ENCODE measurements at places on chromosomes 6 and 20.
A peak's percentile ranks its signal among the peaks of the same experiment; 100 is the strongest.

GRCh38 chr6:16097382-16098171 lies 31.3 kb upstream of the MYLIP start:
- no peak for DNase-seq

GRCh38 chr20:30168025-30168799 lies 1089.3 kb upstream of the DEFB115 start:
- no peak for DNase-seq

DNA sequence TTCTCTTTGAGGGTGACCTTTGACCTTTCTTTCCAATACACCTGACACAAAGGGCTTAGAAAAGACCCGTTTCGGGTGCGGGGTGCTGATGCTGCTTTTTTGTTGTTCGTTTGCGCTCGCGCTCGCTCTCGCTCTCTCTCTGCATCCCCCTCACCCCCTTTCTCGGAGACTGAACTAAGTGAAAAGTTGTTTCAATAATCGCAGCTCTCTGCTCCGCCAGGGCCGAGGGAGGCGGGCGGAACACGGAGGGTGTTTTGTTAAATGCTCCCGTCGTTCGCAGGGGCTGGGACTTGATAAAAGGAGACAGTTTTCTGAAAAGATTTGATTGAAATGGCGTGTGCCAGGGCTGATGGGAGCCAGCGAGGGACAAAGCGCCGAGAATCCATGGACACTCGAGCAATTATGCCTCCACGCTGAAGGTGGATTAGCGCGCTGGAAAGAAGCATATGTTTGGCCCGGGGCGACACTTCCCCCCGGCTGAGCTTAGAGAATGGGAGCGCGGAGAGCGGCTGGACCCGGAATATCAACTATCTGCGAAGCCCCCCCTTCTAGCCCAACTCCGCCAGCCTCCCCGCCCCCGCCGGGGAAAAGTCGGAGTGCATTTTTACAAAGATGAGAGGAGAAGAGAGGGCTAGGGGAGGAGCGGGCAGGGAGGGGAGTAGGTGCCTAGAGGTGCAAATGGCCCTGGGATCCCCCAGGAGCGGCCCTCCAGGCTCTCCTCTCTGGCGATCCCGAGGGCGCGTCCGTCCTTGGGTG lies 25.0 kb downstream of the TFAP2A start:
- DNase-seq: no peak

DNA sequence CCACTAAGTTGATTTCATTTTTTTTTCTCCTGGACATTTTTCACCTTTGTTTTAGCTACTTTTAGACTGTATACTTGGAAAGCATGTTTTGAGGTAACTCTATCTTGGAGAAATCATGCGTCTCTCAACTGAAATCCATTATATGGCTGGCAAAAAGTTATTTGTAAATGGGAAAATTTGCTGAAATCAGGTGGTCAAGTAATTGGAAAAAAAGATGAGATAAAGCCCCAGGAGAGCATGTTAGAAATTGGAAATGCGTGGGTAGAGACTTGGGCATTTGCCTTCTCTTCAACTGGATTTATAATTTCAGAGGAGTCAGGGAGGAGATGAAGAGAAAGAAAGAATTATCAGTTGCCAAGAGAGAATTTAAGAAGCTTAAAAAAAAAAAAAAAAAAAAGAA lies 217.1 kb upstream of the MAP3K7 start:
- DNase-seq: no peak

GRCh38 chr6:33547499-33547898 lies 32.6 kb downstream of the BAK1 start:
- DNase-seq: no peak

GRCh38 chr6:109713097-109713496 lies 22.0 kb downstream of the FIG4 start:
- DNase-seq: peak; percentile 49

- no peak for DNase-seq
These were observed 246.8 kb downstream of the ARID1B start for GRCh38 chr6:157023958-157024357.

- no peak for DNase-seq
These were observed 5.1 kb downstream of the IGF2R start for GRCh38 chr6:159973951-159974350.

DNA sequence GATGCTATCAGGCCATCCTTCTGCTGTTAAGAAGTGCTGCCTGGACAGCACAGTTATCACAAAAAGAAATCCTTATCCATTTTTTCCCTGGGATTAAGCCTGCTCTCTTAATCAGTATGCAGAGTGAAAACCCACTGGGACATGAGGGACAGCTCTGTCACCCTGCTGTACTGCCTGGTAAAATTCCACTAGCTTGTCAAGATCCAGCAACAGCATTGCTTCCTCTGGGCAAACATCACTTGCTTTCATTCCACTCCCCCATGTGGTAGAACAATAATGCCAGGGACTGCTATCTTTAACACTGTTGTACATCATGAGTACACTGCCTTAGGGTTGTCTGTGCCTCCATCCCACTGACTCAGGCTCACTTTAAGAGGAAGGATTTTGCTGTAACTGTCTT lies 331.3 kb downstream of the KIF16B start:
- DNase-seq: no peak

DNA sequence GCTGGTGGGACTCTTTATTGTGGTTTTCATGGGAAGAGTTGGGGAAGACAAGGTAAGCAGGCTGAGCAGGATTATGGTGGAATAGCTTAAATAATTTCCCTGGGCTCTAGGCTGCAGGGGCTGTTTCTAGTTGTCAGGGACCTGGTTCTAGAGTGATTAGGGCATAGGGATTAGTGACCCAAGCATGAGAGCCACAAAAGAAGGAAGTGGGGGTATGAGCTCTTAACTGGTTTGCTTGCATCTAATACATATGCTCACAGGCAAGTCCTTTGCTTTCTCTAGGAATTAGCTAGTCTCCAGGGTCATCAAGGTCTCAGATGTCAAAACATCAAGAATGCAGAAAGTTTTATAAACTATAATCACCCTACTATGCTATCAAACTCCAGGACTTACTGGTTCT lies 67.5 kb upstream of the NRN1 start:
- DNase-seq: peak; percentile 65

GRCh38 chr6:112113918-112114317 lies 26.5 kb downstream of the FAM229B start:
- DNase-seq: no peak

- DNase-seq: no peak
These were observed 36.2 kb upstream of the NANP start for GRCh38 chr20:25659999-25660398.

DNA sequence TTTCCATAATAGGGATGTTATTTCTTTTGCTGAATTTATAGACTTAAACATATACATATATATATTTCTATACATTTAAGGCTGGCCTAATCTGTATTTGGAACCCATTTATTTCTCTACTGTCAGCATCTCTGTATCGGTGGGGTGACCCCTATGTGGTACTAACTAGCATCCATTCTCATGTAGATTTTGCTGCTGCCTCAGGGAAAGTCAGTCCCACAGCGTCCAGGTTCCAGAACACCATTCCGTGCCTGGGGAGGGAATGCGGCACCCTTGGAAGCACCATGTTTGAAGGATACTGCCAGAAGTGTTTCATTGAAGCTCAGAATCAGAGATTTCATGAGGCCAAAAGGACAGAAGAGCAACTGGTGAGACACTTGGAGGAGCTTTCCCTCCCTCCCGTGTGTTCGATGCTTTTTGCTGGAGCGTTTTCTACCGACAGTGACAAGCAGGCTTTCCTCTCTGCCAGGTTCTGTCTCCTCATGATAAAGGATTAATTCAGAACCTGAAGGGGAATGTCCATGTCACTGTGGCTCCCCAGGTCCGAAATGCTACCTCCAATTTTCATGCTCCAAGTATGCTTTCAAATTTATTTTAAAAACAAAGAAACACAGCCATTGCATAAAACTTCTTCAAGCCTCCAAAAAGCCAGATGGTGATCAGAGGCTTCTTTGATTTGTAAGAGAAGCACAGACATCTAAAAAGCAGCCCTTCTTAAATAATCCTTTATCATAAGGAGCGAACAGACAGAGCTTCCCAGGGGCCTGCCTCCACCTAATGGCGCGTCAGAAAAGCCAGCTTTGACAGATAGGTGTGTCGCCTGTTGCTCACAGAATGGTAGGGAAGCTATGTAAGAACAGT lies 13.1 kb downstream of the TNFAIP3 start:
- DNase-seq: no peak

DNA sequence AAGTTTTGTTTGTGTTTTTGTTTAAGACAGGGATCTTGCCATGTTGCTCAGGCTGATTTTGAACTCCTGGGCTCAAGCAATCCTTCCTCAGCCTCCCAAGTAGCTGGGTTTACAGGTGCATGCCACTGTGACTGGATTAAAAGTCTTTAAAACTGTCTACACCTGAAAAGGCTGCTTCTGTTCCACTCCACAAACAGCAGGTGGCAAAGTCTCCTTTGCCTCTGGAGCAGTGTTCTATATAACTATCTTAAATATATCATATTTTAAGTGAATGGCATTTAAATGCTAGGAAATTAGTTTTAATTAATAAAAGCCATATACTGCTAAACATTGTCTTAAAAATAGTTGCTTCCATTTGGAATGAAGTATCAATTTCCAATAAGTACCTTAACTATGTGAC lies 89.2 kb upstream of the BCLAF1 start:
- no peak for DNase-seq

DNA sequence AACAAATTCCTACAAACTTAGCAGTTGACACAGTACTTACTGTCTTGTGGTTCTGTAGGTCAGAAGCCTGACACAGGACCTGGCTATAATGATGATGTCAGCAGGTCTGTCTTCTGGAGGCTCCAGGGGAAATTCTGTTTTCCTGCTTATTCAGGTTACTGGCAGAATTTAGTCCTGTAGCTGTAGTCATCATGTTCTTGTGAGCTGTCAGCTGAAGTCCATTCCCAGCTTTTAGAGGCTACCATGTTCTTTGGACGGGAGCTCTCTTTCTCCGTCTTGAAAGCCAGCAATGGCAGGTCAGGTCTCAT lies 99.2 kb downstream of the HIVEP1 start:
- no peak for DNase-seq

- DNase-seq: no peak
These were observed 1.5 kb downstream of the RPS18 start for GRCh38 chr6:33273129-33273923.

DNA sequence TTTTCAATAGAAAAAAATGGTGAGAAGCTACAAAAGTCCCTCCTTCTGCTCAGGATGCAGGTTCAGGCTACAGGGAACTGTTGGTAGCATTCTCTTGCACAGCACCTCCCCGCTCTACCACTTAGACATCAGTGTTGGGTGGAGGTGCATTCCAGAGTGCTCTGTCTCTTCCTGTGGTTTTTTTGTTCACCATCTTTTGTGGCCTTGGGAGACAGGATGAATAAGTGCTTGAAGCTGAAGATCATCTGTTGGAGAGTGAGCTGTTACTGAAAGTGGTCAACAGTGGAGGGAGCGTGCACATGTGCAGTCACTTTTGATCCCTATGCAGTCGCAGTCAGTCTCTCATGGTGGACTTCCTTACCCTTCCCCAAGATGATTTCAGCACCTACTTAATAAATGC lies 16.6 kb upstream of the BTBD3 start:
- peak; percentile 66 for DNase-seq

- DNase-seq: no peak
These were observed 32.9 kb downstream of the PGM3 start for GRCh38 chr6:83160167-83160566.

DNA sequence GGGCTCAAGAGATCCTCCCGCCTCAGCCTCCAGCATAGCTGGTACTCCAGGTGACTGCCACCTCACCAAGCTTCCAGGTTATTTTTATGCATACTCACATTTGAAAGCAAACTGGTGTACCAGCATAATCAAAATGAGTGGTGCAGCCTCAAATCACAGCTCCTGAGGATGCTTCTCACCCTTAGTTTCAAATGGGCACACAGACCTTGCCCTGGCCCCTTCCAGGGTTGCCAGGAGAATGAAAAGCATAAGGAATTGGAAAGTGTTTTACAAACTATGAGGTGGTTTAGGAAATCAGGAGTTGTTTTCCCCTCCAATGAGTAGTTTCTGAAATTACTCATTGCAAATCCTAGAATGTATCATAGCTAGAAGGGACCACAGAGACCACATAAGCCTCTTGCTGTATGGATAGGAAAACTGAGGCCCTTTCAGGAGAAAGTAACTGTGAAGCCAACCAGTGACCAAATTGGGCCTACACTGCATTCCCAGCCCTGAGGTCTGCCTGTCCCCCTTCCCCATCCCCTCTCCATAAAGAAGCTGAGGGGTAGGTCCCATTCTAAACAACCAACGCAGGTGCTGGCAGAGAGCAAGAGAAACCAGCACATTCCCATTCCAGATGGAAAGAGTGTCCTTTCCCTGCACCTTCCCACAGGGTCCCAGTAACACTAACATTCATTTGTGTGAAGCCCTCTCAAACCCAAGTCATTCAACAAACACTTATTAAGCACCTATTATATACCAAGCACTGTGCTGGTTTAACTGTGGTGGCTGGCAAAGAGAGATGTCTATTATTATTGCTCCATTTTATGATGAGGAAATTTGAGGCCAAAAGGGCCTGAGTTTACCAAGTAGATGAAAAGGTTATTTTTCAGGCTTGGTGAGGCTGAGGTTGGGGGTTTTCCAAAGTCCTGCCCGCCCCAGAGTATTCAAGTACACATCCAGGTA lies 2.1 kb upstream of the E2F1 start:
- DNase-seq: peak; percentile 58

GRCh38 chr6:143224516-143224915 lies 163.8 kb downstream of the AIG1 start:
- no peak for DNase-seq

DNA sequence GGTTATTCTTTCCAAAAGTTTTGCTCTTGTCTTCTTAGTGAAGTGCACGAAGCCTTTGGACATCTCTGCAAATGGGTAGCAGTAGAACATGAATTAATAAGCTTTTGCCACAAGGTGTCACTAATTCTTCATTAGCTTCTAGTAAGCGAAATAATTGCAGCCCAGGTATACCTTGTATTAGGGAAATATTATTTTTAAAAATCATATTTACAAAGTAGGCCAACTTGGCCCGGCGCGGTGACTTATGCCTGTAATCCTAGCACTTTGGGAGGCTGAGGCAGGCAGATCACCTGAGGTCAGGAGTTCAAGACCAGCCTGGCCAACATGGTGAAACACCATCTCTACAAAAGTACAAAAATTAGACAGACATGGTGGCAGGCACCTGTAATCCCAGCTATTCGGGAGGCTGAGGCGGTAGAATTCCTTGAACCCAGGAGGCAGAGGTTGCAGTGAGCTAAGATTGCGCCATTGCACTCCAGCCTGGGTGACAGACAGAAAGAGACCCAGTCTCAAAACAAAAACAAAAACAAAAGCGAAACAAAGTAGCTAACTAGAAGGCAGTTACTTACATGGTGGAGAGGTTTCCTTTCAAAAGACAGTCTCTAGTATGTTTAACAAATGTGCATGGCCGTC lies 8.8 kb upstream of the RSPH3 start:
- no peak for DNase-seq

GRCh38 chr6:92810913-92811312 lies 608.4 kb downstream of the EPHA7 start:
- peak; percentile 31 for DNase-seq

GRCh38 chr20:62846166-62846890 lies 15.3 kb downstream of the TCFL5 start:
- DNase-seq: peak; percentile 57

- DNase-seq: no peak
These were observed 29.3 kb downstream of the CST8 start for GRCh38 chr20:23520185-23520584.

- peak; percentile 93 for DNase-seq
These were observed 4.0 kb downstream of the PPP1R18 start for GRCh38 chr6:30682143-30683117.
